Omental fat pad (tissue), 4 donors: ENCODE measurements at places on chromosomes 5 and 9. TPM values are rescaled to one million over a fixed set of nuclear protein-coding genes. Genes with fewer than 3 reads are reported as not detected.

GRCh38 chr9:101269591-101270283, 115.1 kb downstream of the BAAT start:
- no peak for DNase-seq

The IQGAP2 gene
- 33.1 TPM for total RNA-seq

The RNF224 gene
- total RNA-seq = not detected

DNA sequence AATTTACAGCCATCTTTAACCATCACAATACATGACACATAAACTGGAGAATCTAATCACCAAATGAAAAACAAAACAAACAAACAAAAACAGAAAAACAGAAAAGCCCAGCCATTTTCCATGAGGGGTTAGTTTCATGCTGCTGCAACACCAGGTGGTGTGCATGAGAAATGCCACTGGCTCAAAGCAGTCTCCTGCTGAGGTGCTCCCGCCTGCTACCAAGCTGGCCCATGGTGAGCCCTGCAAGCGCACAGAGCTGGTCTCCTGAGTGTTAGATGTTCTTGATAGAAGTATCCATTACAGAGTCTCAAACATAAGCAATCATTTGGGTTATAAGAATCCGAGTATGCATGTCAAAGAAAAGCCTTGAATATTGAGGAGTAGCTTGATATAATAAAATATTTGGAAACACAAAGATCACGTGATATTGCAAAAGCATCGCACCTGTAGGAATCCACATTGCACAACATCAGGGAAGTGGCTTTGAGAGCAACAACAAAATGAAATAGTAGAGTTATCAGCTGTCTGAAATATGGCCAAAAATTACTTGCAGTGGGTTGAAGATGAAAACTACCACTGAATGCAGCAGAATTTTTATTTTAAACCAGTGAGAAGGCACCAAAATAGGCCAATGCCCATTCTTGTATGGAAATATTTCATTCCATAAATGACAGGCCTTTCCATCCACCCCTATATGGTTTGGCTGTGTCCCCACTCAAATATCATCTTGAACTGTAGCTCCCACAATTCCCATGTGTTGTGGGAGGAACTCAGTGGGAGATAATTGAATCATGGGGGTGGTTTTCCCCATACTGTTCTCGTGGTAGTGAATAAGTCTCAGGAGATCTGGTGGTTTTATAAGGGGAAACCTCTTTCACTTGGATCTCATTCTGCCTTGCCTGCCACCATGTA, 194.8 kb downstream of the SYK start:
- DNase-seq = no peak

DNA sequence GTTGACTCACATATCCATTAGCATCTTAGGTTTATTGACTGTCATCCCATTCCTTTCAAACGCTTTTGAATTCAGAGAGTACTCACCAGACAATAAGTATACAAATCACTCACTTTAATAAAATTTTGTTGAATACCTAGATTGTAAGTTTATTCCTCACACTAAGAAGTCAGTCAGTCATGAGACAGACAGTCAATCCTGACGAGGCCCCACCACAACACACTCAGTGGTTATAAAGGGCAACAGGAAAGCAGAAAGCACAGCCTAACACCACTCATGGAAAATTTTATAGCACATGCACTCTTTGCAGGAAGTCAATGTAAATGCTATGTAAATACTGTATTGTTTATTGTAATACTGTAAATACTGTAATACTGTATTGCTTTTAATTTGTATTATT, 176.3 kb upstream of the PTGER4 start:
- DNase-seq = no peak

DNA sequence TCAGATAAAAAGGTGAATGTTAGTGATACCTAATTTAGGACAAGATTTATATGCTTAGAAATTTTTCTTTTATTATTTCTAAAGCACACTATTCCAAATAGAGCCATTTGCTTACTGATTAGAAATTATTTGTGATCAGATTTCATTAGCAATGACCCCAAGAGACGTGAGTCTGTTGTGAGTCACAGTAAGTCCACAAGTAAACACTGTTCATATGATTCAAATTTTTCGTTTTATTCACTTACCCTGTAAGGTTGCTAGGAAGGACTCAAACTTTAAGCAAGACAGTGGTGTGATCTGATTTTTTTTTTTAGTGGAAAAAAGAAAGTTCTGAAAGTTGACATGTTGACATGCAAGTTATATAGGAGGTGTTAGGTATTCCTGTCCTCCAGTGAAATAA, 1.2 kb downstream of the CARD6 start:
- DNase-seq = no peak

The REEP2 gene
- total RNA-seq = 7.0 TPM

DNA sequence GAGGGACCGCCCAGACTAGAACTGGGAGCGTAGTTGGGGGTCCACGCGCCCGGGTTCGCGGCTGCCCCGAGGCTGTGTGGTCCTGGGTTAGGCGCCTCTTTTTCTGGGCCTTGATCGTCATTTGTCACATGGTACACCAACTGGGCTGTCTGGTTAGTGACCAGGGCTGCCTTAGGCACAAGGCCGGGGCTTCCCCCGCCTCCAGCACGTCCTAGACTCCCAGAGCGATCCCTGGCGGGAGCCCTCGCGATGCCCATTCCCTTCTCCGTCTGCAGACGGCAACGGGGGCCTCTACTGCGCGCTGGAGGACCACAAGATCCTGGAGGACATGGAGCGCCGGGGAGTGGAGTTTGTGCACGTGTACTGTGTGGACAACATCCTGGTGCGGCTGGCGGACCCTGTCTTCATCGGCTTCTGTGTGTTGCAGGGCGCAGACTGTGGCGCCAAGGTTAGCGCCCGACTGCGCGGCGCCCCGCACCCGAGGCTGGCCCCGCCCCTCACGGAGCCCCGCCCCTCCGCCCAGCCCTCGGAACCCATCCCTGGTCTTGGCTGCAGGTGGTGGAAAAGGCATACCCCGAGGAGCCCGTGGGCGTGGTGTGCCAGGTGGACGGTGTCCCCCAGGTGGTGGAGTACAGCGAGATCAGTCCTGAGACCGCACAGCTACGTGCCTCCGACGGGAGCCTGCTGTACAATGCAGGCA, 1.5 kb downstream of the UAP1L1 start:
- no peak for DNase-seq

The IL9 gene
- total RNA-seq = not detected

GRCh38 chr5:82011761-82012160, 39.9 kb downstream of the ATG10 start:
- no peak for DNase-seq

- no peak for DNase-seq
Observed at GRCh38 chr9:131739959-131740648, at the start of gene RAPGEF1. RAPGEF1 (minus strand) TSS chr9:131740076; CDS start chr9:131739830, 246 bp downstream.

DNA sequence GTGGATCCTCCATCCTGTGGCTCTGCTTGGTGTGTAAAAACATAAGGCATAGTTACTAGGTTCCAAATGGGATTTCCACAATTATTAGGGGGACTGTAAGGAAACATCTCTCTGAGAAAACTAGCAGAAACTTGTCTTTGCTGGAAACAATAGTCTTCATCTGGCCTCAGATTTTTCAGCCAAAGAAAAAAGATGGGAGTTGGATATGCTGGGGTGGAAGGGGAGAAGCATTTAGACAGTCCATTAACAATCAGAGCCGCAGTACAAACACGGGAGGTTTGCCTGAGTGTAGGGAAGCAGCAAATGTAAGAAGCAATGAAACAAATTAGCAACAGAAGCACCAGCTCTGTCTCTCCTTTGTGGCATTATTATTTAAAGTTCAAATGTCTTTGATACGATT, 402.7 kb upstream of the ZNF608 start:
- no peak for DNase-seq

- DNase-seq = no peak
Observed at GRCh38 chr5:74028406-74028805, 402.4 kb downstream of the ARHGEF28 start.

The LHFPL2 gene
- 146 TPM for total RNA-seq

DNA sequence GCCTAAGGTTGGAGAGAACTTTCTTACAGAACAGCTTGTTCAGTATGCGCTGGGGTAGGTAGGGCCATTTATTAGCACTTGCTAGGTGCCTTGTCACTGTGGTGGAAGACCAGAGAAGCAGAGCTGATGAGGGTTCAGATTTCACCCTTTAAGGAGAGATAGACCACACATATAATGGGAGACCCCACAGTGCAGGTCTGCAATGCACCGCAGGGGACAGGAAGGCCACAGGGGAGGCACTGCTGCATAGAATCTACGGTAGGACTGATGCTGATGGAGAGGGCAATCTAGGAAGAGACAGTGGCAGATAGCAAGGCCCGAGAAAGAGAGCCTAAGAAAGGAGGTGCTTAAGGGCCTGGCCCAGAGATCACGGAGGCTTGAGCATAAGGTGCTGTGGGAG, 64.2 kb downstream of the PTPDC1 start:
- DNase-seq = no peak

DNA sequence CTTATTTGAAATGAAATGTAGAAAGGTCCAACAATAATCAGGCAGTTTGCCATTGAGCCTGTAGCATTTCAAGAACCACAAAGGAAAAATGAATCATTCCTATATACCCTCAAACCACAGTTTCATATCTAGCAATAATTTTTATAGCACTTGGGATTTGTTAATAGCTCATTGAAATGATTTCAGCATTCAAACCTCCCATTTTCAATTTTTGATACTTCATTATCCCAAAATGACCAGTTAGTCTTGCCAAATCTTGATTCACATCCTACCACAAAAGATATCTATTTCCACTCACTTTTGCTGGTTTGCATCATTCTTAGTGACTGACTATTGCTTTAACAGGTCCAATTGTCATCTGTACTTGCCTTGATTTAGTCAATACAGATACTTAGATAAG, 790.1 kb downstream of the TLE1 start:
- no peak for DNase-seq

DNA sequence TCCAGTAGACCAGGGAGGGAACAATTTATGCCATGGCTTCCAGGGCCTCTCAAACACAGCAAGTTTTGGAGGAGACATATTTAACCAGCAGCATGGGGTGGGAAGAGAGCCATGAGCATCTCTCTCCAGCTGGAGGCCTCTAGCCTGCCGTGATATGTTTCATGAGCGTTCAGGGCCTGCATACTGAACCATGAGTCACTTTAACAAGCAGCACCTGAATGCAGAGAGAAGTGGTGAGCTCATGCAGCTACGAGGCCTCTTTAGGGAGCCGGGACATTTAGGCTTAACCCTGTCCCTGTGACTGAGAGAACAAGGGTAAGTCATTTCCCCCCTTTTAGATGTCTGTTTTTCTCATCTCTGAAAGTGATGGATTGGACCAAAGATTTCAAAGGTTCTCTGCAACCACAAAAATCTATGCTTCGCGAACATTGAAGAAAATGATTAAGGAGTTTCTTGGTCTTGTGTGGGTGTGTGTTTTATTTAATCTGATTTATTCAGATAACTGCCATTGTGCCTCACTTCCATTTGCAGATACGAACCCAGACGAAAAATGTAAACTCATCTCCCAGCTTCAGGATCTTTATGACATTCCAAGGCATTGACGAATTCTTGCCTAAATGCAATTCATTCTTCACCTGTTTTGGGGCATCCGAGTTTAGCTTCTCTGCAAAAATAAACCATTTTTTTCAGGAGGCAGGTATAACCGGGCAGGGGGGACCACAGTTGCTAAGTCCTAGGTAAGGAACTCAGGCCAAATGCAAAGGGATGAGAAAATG, 157.0 kb downstream of the GABBR2 start:
- no peak for DNase-seq

DNA sequence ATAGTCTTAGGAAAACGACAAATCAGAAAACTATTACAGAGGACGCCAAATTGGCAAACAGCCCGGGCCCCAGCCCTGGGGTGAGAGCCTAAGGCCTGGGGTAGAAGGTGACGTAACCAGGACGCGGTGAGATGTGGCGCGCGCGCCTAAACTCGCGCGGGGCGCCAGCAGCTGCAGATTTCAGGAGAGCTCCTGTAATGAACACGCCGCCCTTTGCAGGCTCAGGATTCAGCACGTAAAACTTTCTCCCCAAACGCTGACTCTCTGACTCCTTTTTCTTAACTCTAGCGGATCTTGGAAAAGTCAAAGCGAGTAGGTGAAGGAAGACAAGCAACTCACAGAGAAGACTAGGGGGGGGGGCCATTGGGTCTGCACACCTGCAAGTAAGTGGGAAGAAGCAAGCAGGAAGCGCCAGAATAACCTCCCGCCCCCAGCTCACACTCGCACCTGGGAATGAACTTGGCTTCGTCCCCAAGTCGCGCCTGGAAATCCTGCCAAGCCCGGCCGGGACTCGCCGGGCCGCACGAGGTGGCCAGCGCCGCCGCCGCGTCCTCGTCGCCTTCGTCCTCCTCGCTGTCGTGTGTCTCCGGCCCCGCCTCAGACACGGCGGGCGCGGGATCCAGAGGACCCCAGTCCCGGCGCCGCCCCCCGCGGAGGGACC, 822 bp downstream of the RASEF start:
- DNase-seq = no peak

The PCDHGA6 gene
- total RNA-seq = 3.0 TPM

DNA sequence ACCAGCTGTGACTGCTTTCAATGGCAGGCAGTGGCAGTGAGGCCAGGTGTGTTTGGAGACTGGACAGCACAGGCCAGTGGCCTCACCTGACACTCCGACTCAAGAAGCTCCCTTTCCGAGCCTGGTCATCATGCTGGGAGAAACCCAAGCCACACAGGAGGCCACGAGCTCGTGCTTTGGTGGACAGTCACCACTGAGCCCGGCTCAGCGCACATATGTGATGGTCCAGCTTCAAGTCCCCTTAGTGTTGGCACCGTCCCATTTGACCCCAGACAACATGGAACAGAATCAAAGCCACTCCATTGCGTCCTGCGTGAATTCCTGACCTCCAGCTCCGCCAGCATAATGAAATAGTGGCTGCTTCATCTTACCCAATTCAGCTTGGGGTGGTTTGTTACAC, 64.0 kb upstream of the PPP1R26 start:
- no peak for DNase-seq

GRCh38 chr5:75630875-75631274, 19.6 kb downstream of the ANKDD1B start:
- DNase-seq = no peak

The RNF20 gene
- total RNA-seq = 14.2 TPM

DNA sequence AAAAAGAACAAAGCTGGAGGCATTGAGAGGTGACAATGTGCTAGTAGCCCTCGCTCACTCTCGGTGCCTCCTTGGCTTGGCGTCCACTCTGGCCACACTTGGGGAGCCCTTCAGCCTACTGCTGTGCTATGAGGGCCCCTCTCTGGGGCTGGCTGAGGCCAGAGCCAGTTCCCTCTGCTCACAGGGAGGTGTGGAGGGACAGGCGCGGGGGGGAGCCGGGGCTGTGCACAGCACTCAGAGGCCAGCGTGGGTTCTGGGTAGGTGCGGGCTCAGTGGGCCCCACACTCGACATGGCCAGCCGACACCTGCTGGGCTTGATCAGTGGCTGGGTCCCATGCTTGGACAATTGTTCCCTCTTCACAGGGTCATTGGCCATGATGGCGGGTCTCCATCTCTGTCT, 202.5 kb upstream of the GRAMD2B start:
- DNase-seq = no peak

- DNase-seq = no peak
Observed at GRCh38 chr9:37217161-37217560, 96.8 kb downstream of the ZCCHC7 start.
